H9 (cell line): ENCODE measurements at places on chromosomes 11 and 22.

DNA sequence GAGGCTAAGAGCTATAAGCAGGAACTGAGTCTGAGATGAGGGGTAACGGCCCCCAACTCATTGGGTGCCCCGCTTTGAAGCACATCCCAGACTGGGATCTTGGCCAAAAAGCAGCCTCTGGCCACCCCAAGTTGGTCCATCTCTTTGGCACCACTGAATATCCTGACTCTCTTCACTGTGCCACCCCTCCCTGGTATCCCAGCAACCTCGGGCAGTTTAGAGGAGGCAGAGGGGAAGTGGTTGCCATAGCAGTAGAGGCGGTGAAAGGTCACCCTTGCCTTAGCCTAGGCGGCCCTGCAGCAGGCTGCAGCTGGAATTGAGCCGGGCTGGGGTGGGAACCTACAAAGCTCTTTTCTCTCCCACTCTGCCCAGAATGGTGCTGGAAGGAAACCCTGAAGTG lies 1.1 kb downstream of the PELI3 start:
- peak; percentile 47 for DNase-seq

DNA sequence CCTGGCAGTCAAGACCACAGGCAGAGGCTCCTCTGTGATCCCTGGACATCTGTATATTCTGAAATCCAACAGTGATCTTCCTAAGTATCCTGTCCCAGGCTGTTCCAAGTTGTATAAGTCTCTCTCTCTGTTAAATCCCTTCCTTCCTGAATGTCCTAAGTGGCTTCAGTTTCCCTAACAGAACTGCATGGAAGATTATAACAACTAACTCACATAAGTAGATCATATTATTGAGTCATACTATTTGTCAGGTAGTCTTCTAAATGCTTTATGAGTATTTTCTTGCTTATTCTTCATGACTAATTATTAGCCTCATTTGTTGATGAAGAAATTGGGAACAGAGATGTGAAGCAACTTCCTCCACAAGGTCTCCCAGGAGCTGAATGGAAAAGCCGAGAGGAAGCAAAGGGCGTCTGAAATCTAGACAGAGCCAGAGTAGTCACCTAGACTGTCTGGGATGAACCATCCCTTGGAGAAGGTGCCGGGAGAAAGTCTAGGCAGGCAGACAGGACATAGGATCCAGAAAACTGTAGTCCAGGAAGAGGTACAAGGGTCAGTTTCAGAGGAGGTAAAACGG lies 93.2 kb upstream of the FAT3 start:
- DNase-seq = no peak

DNA sequence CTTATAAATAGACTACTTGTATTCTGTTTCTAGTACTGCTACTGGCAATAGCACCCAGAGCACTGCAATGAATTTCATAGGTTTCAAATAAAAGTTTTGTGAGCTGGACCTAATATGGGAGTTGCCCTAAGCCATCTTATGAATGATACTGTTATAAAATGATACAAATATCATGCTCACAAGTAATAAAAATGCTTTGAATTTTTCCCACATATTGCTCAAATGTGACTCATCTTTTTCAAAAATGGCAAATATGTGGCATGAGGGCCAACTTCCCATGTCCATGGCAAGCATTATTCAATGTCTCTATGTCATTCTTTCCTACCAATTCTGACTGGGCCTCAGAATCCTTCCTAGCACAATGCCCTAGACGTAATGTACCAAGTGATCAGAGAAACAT lies 137.6 kb downstream of the TRPC6 start:
- no peak for DNase-seq

GRCh38 chr11:110032957-110033570 lies 60.1 kb upstream of the ZC3H12C start:
- DNase-seq = no peak

- DNase-seq = no peak
Measured at GRCh38 chr11:69203381-69203780, 47.6 kb downstream of the SMIM38 start.

DNA sequence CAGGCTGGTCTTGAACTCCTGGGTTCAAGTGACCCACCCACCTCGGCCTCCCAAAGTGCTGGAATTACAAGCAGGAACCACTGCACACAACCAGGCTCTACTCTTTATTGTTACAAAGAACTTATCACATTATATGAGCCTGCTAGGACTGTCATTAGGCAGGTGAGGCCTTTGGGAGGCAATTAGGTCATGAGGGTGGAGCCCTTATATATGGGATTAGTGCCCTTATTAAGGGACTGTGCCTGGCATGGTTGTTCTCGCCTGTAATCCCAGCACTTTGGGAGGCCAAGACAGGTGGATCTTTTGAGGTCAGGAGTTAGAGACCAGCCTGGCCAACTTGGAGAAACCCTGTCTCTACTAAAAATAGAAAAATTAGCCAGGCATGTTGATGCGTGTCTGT lies 10.5 kb upstream of the PSMC3 start:
- DNase-seq = no peak

DNA sequence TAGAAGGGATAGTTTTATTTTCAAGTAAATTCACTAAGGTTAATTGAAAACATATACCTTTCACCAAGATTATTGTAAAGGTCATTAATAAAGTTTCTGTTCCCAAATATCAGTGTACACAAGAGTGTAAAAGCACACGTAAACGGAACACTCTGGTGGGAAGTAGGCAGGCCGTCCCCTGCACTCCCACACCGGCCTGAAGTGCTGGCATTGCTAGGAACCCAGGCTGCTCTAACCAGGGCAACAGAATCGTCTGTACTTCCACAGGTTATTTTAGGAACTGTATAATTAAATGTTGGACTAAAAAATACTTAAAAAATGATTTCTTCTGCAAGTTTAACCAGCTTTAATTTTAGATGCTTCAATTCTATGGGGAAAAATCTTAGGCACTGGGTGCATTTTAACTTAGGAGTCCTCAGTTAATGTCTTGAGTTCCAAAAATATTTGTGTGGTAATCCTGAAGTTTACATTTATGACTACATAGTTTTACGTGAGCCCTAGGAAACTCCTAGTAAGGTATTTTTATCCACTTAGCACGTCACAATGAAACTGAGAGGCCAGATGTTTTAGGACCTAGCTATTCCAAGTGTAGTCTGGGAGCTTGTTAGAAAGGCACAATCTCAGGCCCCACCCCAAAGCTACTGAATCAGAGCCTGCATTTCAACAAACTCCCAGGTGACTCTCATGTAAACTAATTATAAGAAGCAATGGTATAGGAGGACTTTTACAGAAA lies 31.2 kb downstream of the KMT5B start:
- no peak for DNase-seq

- no peak for DNase-seq
Measured at GRCh38 chr11:43943372-43943930, 1.0 kb downstream of the C11orf96 start.

- no peak for DNase-seq
Measured at GRCh38 chr11:123683428-123684170, 29.2 kb upstream of the SCN3B start.

DNA sequence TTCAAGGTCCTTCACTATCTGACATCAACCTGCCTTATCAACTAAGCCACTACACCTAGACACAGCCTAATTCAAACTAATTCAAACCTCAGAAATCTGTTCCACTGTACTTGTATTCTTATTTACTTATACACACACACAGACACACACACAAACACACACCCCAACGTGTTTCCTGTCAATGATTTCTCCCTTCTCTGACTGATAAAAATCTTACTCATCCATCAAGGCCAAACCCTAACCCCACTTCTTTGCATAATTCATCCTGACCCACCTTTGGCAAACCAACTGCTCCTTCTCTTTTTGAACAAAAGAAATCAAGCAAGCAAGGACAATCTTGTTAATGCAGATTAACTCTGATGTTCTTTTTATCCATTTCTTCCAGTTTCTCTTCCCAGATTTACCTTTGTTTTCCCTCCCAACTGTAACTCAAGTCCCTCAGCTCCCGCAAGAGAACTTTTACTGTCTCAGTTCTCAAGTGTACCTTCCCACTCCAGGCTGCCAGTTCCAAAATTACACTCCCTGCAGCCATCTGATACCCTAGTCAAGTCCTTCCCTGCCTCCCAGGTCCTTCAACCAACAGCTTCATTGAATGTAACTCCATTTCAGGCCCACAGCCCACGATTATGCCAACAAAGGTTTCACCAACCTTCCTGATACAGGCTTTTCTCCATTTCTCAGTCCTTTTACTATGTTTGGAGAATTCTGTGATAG lies 78.3 kb downstream of the PAK1 start:
- no peak for DNase-seq

DNA sequence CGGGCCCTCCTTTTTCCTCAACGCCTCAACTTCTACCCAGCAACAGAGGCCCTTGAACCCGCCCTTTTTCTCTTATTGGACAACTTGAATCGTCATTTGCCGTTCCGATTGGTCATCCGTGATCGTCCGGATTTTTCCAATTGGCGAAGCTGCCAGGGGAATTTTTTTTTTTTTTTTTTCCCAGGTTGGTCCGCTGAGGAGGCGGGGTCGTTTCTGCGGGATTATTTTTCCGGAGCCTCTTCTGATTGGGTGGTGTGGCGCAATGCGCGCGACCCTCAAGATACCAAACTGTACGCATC lies 465 bp upstream of the TTC9C start:
- DNase-seq = peak; percentile 93

- DNase-seq = no peak
Measured at GRCh38 chr11:105719073-105719822, 109.4 kb downstream of the GRIA4 start.

DNA sequence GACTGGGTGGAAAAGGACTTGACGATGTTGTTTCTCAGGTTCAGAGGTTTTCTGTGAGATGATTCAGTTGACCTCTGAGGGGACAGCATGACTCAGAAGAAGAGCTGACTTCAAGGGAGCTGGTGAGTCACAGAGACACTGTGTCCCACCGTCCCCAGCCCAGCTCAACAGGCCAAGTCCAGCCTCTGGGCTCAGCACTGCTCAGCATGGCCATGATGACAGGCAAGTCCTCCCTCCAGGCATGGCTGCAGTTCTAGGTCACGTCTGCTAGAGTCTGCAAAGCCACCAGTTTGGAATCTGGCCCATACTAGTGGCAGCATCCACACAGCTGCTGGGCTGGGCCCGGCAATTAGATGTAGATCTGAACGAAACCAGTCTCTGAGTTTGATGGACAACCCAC lies 12.9 kb downstream of the TRIM29 start:
- DNase-seq = no peak

DNA sequence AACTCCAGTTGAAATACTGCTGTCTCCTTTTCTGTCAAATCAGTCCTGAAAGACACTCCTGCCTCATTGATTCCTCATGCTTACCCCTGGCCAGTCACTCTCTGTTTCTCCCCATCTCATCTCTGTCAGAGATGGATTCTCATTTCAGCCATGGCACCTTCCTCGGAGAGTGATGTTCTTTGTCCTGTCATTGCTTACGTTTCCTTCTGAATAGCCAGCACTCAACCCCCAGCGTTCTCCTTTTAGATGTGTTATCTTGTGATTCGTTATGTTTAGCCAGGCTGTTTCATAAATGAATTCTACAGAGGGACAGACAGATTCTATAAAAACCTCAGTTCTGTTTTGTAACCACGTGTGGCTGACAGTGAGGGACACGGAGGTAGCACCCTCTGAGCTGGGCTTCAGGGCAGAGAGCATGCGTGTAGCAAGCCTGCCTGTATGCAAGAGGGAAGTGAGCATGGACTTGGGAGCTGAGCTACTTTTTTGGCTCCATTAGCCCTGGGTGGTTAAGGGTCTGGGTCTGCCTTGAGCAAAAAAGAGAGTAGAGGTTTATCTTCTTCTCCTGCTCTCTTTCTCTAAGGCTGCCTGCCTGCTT lies 354.6 kb downstream of the DDX10 start:
- no peak for DNase-seq

DNA sequence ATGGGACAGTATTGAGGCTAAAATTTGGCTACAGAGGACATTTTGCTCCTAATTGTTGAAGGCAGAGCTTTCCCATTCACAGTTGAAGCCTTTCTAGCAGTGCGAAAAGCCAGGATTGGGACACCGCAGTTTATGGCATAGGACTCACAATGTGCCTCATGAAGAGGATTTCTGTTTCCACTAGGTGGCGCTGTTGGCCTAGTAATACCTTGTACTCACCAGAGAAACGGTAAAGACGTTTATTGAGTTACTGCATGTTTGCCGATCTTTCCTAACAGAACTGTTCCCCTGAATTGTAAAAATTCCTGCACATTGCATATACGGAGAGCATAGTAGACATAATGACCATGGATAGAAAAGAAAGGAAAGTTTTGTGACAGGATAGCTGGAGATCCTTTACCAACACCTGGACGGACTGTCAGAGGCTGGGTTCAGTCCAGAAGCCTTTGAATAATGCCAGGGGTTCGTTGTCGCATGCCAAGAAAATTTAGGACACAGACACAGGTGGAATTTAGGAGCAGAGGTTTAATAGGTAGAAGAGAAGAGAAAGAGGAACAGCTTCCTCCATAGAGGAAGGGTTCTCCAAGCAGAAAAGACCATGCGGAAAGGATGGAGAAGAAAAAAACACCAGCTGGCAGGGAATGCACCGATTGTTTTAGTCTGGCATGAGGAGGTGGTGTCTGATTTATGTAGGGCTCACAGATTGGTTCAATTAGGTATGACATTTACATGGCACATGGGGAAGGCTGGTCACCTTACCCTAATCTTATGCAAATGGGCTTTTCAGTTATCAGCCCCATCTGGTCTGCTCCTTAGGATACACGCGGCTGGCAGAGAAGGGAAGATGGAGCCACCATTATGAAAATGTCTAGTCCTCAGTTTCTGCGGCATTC lies 10.8 kb upstream of the OR51D1 start:
- peak; percentile 75 for DNase-seq

- no peak for DNase-seq
Measured at GRCh38 chr22:31496735-31497146, 405 bp downstream of the SFI1 start.

- DNase-seq = no peak
Measured at GRCh38 chr11:126485021-126485792, 129.7 kb downstream of the ST3GAL4 start.
